Muscle of arm (tissue), 14 donors: ENCODE measurements at places on chromosomes 11 and 22. TPM values are rescaled to one million over a fixed set of nuclear protein-coding genes. Genes with fewer than 3 reads are reported as not detected.

- no peak for DNase-seq
Observed at GRCh38 chr11:7311903-7312302, 60.2 kb downstream of the SYT9 start.

ALX4 gene
- polyA plus RNA-seq, result 2.4 TPM

DNA sequence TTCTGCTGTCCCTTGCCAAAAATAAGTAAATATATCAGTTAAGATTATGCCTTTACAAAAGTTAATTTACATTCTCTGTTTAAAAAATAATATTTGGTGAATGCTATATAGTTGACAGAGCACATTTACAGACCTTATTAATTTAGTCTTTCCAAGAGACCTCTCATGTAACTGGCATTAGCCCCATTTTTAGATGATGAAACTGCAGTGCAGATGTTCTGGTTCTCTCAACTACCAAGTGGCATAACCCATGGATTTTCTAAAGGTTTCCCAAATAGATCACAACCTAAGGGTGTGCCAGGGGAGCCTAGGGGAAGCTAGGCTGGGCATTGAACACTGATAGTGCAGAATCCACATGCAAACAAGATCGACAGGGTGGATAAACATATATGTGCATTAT is 88.5 kb downstream of the RNF169 start:
- DNase-seq, result no peak

- DNase-seq, result no peak
Observed at GRCh38 chr22:31612891-31613285, 49.1 kb downstream of the PISD start.

WT1 gene
- polyA plus RNA-seq, result not detected

DNA sequence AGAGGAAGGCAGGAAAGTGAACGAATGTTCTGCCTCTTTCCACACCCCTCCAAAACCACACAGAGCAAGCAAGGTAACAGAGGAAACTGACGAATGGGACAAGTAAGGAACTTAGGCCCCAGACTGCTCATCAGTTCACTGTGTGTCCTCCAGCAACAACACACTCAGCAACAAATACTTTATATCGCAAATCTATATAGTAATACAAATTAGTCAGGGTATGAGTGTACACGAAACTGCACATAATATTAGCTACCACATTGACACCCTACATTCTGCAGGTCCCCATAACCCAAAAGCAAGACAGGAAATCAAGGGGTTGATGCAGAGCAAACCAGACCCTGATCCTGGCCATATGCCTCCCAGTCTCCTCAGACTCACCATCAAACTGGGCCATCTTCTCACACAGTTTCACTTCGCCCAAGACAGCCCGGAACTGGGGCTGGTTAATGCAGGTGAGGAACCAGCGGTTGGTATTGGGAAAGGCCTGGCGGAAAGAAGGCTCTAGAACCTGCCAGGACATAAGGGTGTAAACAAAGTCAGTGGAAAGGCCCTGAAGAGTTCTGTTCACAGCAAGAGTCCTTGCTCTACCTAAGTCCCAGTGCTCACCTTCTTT is 6.6 kb downstream of the EEF1G start:
- DNase-seq, result no peak

DNA sequence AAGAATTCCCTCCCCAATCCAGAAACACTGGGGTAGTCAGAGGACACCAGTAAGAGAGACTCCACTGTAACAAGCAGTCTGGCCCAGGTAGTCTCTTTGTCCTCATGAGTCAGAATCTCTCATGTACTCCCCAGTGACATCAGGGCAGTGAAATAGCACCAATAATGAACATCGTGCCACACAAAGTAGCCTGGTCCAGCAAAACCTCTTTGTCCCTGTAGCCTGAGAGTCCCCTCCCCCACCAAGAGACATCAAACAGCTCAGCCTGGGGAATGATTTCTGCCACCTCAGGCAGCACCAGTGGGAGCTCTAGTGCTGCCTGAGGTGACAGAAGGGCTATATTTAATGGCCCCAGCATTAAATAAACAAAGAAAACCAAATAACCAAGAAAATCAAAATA is 88.1 kb downstream of the SBF2 start:
- no peak for DNase-seq

XKR3 gene
- polyA plus RNA-seq, result not detected

RHOD gene
- polyA plus RNA-seq, result not detected

GRCh38 chr11:118597556-118597955 is 9.9 kb upstream of the PHLDB1 start:
- no peak for DNase-seq

DNA sequence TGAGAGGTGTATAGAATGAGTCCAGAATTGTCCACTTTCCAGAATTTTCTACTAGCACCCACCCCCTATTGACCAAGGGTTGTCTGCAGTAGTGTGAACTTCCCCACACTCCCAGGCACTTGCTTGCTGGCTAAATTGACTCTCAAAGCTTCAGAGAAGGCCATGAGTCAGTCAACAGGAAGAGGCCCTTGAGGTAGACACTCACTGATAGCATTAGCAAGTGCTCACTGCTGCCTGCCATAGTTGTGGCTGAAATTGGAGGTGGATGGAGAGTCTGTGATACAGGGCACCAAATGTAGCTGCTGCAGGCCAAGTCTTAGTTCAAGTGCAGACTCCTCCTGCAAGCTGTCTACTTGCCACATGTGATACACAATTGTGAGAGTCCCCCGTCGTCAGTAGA is 156.8 kb downstream of the SPON1 start:
- no peak for DNase-seq

- no peak for DNase-seq
Observed at GRCh38 chr11:34999453-34999852, 83.0 kb downstream of the PDHX start.

TYMP gene
- 1.9 TPM for polyA plus RNA-seq

TRIM49 gene
- polyA plus RNA-seq, result not detected

- no peak for DNase-seq
Observed at GRCh38 chr22:20920881-20921203, 3.6 kb downstream of the CRKL start.

DNA sequence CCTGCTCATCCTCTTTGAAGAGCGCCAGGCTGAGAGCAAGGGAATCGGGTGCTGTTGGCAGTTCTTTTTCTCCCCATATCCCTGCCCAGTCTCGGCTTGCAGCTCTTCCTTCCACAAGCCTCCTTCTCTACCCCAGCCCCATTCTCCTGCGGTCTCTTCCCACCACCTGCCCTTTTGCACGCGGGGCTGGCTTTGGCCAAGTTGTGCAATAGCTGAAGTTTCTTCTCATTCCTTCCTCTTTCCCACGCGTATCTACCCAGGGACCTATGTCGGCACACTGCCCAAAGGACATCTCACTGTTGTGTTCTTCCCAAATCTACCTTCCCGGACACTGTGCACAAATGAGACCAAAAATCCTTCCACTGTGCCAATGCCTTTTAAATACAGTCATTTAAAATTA is 22.3 kb upstream of the HTR3A start:
- no peak for DNase-seq

MISFA gene
- 3.6 TPM for polyA plus RNA-seq

GRCh38 chr11:102345904-102346303 is 1.1 kb upstream of the BIRC2 start:
- no peak for DNase-seq

GRCh38 chr11:788953-789940 is 643 bp downstream of the CEND1 start:
- DNase-seq, result no peak

GRCh38 chr22:25027959-25028840 is 75.7 kb downstream of the KIAA1671 start:
- no peak for DNase-seq

- no peak for DNase-seq
Observed at GRCh38 chr11:72589802-72590761, 84.1 kb downstream of the PDE2A start.

GRCh38 chr11:131099746-131100145 is 183.5 kb upstream of the SNX19 start:
- DNase-seq, result no peak

DNA sequence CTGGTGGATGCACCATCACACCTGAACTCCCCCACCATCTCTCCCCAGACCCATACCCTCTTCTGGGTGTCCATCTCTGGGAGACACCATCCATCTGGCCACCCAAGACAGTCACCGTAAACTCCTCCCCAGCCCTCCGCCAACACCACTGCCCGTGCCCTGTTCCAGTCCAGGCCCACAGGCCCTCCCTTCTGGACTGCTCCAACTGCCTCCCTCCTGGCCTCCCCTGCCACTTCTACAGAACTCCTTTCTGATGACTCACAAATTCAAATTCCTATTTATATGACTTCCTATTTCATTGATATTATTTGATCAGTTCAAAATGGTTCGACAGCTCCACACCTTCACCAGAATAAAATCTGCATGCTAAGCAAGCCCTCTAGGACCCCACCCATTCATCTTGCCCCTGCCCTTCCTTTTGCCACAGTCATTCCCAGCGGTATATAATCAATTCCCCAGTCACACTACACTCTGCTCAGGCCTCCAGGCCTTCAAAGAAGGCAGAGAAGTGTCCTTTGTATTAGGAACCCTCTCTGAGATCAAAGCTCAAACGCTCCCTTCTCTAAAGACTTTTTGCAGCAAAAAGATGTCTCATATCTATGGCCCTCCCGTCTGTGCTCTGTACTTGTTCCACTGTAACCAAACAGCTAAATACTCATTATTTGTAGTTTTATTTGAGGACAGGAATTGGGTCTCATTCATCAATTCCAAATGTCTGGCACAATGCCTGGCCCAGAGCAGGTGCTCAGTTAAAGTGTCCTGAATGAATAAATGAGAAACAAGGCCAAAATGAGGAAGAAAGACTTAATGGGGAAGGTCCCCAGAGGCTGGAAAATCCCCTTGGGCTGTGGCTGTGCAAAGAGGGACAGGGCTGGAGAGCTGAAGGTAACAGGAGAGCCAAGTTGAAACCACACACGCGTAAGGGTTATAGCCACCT is 29.0 kb downstream of the MYH9 start:
- DNase-seq, result no peak

LARGE2 gene
- polyA plus RNA-seq, result 0.44 TPM

TUB gene
- 19.0 TPM for polyA plus RNA-seq

SCGB2A2 gene
- polyA plus RNA-seq, result not detected

- DNase-seq, result no peak
Observed at GRCh38 chr11:129546266-129546665, 170.6 kb downstream of the BARX2 start.

CCDC157 gene
- polyA plus RNA-seq, result 3.5 TPM

- DNase-seq, result no peak
Observed at GRCh38 chr11:10485646-10486045, 30.6 kb downstream of the AMPD3 start.

BTBD18 gene
- polyA plus RNA-seq, result 0.11 TPM

DNA sequence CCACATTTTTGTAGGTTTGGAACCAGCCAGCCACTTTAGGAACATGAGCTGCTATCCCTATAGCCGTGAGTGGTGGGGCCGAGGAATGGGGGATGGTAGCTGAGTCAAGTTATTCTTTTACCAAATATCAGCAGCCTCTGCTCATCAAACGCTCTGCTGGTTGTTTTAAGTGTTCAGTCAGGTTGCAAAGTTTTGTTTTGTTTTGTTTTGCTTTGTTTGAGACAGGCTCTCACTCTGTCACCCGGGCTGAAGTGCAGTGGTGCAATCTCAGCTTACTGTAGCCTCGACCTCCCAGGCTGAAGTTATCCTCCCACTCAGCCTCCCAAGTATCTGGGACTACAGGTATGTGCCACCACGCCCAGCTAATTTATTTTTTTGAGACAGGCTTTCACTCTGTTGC is 14.4 kb downstream of the CABIN1 start:
- no peak for DNase-seq

DNA sequence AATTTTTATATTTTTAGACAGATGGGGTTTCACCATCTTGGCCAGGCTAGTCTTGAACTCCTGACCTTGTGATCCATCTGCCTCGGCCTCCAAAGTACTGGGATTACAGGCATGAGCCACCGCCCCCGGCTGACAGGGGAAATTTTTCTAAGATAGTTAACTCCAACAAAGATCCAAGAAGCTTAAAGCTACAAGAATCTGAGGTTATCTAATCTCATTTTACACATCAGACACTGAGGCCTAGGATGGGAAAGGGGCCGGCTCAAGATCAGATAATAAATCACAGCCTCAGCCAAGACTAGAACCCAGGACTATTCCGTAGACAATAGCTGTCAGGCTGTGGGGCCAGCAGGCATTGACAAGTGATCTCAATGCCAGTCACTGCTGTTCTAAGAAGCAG is 94.0 kb downstream of the AMBRA1 start:
- DNase-seq, result no peak

DNA sequence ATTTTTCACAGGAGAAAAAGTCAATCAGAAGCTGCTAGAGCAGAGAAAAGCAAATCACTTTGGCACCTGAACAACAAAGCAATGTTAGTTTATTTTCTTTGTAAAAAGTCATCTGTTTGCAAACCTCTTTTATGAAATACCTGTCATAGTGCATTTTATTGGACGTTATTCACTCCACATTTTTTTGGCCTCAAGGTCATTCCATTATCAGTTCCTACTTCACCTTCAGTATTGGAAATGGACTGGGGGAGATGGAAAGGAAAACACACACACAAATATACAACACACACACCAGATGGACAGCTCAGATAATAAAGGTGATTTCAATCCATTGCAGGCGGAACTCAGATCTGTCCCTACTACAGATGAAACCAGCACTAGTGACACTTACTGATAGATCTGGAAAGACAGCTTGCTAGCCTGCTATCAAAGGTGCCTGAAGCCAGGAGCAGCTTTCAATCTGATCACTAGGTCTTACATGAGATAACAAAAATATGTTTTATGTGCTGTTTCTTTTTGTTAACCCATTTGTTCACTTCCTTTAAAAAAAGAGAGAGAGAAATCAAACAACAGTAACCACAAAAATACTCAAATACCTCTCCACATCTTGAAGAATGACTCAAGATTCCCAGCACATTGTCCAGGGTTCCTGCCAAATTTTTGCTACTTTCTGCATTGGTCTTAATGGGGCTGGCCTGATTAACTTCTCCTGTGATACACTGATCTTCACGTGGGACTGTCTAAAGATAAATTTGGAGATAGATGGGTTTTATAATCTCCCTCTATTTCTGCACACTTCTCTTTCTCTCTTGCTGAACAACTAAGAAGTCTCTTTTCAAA is 844.3 kb upstream of the TENM4 start:
- no peak for DNase-seq

DNA sequence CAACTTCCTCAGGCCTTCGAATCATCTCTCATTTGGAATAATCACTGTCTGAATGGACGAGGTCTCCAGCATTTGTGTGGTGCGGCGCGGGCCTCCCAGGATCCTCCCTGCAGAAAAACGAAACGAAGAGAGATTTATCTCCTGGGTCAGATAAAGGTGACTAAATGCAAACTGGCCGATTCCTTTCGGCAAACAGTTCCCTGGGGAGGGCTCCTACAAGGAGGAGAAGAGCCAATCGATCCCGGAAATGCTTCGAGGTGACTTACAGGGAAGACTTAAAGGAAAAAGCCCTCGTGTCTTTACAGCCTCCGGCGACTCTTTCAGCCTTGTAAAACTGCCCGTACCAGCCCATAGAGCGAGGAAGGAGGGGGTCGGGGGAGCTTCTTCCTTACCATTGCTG is 126.5 kb downstream of the MIAT start:
- no peak for DNase-seq

GGTLC2 gene
- polyA plus RNA-seq, result not detected

SGSM1 gene
- polyA plus RNA-seq, result 0.12 TPM

PHLDB1 gene
- polyA plus RNA-seq, result 76.1 TPM

DNA sequence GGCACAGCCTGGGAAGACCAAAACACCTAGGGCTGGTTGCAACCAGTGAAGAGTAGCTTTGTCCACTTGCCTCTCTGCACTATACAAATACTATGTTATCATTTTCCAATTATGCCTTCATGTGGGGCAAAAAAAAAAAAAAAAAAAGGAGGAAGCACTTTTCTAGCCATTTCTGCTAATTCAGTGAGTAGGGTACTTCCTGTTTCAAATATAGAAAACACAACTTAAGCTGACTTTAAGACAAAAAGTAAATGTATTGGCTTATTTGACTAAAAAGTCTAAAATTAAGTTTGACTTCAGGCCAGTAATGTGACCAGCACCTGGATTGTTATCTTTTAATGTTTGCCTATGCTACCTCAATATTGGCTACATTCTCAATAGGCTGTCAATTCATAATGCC is 15.3 kb downstream of the CCDC73 start:
- DNase-seq, result no peak

RASD2 gene
- 19.7 TPM for polyA plus RNA-seq
